Jurkat, Clone E6-1 (cell line): ENCODE measurements at places on chromosomes 2 and 18.

- no peak for DNase-seq
These were observed 276.9 kb upstream of the CHAC2 start for GRCh38 chr2:53490659-53491058.

DNA sequence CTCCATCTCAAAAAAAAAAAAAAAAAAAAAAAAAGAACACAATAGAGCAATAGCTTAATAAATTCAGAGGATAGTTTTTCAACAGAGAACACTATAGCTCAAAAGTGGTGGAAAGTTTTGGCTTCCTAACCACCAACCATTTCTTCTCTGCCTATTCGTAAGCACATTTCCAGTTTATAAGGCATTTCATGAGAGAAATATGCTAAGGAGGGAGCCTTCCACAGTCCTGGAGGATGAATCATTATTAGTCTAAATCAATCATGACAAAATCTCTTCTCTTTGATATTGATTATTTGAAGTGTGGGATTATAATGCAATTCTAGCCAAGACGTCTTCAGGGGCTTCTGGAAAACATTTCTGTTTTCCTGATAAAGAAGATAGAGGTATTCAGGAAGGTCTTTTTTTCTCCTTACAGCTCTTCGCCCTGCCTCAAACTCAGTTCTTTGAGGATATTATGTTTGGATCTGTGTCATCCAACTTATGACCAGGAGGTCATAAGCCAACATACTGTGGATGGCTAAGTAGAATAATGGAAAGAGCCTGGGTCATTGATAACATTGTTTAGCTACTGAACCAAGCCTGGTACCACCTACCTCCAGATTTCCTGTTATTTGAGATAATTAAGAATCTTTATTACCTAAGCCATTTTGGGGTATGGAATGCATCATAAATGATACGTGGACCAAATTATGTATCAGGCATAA lies 207.3 kb downstream of the TRIB2 start:
- no peak for DNase-seq

DNA sequence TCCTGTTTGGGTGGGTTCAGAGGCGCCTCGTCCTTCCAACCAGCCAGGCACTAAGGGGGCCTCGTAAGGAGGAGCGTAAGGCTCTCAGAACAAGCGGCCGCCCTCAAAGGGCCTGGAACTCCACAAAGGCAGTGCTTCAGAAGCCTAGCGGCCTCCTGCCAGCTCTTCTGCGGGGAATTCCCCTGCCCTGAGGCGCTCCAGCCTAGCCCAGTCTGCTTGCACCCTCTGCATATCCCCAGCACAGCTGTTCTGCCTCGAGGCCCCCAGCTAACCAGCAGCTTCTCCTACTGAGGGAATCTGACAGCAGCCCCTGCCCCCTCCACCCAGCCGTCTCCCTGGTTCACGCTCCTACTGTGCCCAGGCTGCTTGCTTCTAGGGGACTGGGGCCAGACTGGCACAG lies 265.9 kb downstream of the TFCP2L1 start:
- no peak for DNase-seq

DNA sequence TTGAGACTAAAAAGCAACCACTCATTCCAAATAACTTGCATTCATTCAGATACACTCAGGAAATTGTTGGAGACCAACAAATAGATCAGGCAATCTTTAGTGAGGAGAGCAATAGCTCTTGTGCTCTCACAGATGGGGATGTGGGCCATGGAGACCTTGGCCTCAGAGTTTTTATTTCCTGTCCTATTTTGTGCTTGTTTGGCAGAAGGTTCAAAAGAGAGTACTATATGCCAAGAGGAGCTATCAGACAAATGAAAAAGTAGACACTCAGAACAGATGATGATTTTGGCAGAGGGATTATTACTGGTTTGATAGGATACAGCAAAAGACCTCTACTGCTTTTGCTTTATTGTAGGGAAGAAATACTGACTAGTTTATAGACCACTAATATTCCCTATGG lies 230.2 kb downstream of the KCNE4 start:
- no peak for DNase-seq

DNA sequence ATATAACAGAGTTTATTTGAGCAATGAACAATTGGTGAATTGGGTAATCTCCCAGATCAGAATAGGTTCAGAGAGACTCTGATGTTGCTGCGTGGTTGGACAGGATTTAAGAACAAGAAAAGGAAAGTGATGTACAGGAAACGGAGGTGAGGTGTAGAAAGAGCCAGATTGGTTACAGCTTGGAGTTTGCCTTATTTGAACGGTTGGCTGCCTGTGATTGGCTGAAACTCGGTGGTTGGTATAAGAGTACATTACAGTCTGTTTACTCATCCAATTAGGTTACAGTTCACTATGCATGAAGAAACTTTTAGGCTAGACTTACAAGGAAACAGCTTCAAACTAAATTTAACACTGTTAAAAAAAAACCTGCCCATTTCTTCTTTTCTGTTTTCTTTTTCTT lies 68.0 kb upstream of the CABLES1 start:
- DNase-seq = peak; percentile 44

DNA sequence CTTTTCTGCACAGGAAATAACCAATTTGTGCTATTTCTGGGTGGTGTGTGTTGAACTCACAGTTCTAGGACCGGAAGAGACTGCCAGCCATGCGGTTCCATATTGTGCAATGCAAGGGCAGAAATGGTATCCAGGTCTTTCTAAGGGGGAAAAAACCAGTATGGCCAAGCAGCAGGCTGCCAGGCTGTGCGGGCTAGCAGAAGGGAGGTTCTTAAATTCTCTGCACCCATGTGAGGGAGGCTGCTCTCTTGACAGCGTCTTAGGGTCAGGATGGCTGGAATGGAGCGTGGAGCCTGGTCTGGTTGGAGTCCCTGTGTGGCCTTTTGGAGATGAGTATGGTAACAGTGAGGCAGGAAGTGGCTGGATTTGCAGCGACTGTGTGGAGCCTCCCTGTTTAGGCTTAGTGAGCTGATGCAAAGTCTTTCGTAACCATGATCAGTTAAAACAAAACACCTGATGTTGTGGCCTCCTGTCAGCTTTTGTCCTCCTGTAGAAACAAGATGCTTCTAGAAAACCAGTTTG lies 52.6 kb downstream of the NCK2 start:
- DNase-seq = peak; percentile 80
